ENCODE measurements at places on chromosomes 4 and X.

DNA sequence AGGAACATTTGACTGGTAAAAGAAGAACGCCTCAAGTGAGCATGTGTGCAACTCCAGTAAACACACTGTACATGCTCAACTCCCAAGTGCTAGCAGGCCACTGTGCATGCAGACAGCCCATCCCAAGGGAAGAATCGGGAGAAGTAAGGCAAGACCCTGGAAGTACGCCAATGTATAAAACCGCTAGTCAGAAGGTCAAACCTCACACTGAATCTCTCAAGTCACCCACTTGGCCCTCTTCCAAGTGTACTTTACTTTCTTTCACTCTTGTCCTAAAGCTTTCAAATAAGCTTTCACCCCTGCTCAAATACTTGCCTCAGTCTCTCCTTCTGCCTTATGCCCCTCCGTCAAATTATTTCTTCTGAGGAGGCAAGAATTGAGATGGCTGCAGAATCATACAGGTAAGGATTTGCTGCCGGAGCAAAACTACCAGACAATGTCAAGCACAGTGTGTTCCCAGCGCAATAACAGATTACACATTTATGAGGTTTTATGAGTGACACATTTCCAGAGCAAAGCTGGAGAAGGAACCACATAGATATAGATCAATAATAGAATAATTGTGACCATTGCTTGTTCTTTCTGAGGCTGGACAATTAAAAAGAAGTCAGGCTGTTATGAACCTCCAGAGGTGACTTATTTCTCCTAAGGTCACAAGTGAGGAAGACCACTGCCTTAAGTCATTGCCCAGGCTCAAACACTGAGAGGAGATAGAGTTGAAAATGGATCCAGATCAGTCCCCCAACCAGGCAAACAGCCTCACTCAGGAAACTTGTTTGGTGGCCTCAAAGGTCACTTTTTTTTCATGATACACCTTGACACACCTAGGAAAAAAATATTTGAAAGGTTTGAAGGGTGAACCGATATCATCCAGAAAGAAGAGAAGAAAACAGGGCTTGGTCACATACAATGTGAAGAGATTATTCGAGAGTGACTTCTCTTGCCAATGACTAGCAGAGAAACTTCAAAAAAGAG lies 26.3 kb downstream of the CXCL1 start:
- DNase-seq = no peak

DNA sequence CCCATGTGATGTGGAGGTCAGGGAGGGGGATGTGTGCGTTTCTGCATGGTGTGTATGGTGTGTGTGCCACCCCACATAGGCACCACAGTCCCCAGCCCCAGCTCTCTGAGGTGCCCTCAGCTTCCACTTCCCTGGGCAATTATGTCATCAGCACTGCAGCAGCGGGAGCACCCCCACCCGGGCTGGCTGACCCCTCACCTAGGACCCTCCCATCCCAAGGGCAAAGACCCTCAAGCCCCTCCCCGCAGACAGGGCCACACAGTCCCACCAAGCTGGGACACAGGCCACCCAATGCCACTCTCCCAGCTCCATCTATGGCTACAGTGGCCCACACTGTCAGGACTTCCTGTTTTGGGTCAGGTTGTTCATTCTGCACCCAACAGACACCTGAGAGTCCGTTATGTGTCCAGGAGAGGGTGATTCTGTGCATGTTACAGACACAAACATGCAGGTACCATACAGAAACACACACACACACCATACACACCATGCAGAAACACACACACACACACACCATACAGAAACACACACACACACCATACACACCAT lies 75.2 kb downstream of the JAKMIP1 start:
- DNase-seq = no peak

DNA sequence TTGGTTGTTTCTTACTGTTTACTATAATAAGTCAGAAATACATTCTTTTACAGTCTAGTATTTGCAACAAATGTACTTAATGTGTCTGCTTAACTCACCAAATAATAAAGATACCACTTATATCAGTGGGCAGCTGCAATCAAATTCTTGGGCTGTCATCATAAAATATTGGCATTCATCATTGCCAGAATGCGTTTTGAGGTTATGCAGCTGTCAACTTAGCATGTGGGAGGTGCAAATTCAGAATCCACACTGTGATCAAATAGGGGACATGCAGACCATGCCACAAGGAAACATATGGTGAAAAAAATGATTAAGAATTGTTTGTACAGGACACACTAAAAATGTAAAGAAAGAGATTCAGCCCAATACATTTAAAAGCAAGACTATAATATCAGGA lies 86.5 kb downstream of the HCCS start:
- DNase-seq = no peak

DNA sequence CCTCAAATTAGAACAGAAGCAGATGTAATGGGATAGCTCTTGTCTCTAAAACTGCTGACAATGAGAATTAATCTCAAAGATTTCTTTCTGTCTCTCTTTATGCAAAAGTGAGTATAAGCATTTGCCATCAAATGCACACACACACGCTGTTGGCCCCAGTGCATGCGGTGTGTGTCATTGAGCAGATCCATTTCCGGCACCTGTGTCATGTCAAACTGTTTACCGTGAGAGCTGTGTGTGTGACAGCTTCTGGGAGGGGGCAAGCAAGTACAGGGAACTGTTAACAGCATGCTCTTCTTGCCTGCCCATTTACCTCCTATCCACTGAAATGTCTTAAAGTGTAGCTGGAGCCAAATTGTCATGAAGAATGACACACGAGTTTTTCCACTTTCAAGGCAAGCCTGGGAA lies 297.9 kb upstream of the FAT4 start:
- no peak for DNase-seq

DNA sequence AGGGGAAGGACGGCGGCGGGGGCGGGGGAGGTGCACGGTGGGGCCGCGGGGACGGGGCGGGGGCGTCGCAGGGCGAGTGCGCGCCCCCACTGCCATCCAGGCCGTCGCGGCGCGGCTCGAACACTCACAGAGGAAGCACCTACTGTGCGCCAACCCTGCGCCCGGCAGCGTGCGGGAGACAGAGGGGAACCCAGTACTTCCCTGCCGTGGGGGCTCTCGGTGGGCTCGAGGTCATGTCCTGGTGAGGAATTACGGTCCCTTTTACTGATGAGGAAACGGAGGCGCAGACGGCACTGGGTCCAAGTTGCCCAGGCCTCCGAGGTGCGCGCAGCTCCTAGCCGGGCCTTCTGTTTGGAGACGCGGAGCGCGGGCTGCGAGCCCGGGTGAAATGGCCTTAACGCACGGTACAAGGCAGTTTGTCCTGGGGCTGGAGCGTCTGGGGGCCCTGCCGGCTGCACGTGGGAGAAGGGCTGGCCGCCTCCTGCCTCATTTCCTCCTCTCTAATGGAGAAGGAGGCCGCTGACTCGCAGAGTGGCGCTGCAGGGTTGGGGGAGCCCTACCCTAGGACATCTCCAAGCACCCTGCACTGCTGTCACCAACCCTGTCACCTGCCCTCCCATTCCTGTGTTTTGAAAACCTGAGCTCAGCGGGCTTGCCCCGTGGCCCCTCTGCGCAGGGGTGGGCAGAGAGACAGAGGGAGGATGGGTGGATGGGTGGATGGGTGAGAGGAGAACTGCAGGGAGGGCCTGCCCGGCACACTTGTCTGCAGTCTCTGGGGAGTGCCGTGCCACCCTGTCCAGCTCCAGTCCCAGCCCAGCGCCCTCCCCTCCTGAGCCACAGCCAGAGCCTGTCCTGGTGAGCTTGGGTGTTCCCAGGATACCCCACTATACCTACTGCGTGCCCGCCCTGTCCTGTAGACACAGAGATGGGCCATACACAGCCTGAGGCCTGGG lies 106.0 kb downstream of the ADRA2C start:
- no peak for DNase-seq

- DNase-seq = no peak
Observed at GRCh38 chr4:106892786-106893185, 143.3 kb downstream of the DKK2 start.

DNA sequence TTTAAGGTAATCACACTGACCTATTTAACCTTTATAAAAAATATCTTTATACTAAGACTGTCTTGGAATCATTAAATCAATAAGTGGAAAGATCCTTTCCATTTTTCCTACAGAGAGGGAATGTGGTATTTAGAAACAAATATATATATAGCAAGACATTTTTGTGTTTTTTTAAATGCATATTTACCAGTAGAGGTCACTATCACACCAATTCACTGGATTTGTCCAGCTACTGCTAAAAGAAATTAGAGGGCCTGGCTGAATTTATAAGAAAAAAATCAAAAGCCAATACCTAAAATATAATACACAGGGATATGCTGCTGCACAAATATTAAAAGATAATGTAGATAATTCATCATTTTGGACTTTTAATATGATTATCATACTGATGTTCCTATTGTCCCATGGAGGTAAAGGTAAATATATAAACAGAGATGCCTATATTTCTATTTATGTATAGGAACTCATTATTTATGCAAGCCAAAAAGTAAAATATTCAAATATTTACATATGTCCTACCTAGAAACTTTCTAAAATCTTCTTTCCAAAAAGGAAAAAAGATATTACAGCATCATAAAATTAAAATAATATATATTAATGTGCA lies 69.5 kb downstream of the PDE5A start:
- peak; percentile 21 for DNase-seq

GRCh38 chr4:149741186-149741831 lies 74.3 kb downstream of the IQCM start:
- no peak for DNase-seq

DNA sequence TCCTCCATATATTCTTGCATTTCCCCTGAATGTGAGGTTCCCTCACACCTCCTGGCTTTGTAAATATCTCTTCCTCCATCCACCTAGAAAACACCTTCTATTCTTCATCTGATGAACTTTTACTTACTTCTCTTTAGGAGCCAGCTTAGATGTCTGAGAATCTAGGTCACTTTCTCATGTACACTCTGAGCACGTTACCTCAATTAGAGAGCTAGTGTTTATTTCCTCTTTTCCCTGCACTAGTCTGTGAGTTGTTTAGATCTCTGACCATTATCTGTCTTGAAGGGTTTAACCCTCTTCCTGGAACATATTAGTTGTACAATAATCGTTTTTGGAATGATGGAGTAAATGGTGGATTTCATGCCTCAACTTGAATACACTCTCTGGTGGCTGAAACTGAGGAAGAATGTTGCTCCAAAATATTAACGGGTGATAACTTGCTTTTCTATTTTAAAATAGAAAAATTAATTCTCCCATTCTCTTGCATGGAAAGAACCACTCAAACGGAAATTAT lies 8.5 kb upstream of the NEIL3 start:
- no peak for DNase-seq

DNA sequence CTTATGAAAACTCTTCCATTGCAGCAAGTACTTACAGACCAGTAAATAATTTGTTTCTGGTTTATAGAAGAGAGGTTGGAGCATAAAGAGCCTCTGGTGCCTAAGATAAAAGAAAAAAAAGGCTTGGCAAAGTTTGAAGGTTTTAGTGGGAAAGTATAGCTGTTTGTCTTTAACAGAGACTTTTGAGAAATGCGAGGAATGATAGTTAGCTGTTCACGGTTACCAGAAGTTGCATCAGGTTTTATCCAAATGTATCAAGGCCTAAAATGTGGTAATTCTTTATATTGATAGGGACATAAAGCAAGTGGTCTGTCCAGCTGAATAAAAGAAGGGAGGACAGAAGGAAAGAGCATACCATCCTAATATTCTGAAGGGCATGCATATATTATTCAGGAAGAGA lies 29.3 kb downstream of the RAP1GDS1 start:
- DNase-seq = no peak

DNA sequence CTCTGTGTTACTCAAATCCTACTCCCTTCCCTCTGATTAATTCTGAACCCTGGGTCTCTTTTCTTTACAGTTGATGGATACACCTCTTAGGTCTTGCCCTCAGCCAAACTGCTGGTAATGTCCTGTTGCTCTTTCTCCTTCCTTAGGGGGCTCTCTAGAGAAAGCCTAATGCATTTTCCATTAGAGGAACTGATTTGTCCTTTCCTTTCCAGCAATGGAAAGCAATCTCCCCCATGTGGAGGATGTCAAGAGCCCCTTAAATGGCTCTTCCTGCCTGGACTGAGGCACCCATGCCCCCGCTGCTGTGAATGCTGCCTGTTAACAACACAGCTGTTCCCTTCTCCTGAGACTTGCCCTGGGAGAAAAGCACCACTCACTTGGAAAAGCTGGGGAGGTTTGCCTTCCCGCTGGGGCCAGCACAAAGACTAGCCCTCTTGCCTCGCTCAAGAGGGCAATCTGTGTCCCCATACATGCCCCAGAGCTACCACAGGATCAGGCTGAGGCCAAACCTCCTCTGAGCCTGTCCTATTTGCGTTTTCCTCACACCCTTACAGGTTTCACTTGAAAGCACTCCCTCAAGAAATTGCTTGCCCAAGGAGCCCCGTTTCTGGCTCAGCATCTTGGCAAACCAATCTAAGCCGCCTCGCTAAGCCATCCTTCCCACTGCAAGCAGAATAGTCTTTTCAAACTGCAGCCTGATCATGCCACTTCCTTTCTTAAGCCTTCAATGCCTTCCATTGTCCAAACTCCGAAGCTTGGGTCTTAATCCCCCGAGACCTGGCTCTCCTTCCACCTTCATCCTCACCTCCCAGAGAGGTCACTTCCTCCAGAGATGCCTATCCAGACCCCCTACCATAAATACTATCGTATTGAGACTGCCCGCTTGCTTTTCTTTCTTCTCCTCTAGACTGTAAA lies 23.2 kb upstream of the SMIM20 start:
- DNase-seq = no peak

GRCh38 chr4:182062936-182063335 lies 180.3 kb upstream of the TENM3 start:
- peak; percentile 76 for DNase-seq

DNA sequence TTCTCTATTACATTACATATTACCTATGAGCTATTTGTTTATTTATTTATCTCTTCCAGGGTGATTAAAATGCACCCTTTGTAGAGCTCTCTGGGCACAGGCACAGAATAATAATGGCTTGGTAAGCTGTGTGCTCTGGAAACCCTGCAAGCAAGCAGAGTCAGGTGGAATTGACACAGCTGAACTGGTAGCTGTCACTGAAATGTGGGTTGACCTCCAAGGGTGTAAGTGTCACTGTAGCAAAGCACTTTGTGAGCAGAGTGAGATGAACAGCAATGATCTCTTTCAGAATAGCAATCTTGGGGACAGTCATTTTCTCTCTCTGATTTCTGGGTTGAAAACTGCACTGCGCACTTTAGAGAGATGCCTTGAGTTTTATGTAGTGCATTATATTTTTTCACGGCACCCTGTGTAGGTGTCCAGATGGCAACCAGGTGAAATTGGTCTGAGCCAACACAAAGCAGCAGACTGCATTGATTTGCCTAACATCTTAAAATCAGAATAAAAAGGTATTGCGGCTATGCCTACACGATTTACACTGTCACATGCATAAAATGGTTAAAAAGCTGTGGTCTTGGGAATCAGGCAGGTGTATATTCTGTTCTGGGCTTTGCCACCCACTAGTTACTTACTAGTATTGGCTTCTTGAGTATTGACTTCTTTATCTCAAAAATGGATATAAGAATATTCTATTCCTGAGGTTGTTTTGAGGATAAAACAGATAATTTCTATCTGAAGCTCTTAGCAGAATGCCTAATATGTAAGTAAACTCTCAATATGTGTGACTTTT lies 450.3 kb downstream of the RAPGEF2 start:
- DNase-seq = no peak

GRCh38 chr4:6542951-6543350 lies 32.0 kb upstream of the MAN2B2 start:
- no peak for DNase-seq
